ENCODE measurements at places on chromosomes 6 and 20.

DNA sequence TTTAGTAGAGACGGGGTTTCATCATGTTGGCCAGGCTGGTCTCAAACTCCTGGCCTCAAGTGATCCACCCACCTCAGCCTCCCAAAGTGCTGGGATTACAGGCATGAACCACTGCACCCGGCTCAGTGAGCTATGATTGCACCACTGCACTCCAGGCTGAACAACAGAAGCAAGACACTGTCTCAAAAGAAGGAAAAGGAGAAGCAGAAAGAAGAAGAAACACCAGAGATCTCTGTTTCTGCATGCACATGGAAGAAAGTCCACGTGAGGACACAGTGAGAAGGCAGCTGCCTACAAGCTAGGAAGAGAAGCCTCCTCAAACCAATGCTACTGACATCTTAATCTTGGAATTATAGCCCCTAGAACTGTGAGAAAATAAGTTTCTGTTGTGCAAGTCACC, 16.0 kb downstream of the ECT2L start:
- DNase-seq = no peak

- no peak for DNase-seq
These were observed 42.6 kb upstream of the IRF4 start for GRCh38 chr6:348860-349396.

- no peak for DNase-seq
These were observed 553.5 kb downstream of the HACE1 start for GRCh38 chr6:104306211-104306610.

DNA sequence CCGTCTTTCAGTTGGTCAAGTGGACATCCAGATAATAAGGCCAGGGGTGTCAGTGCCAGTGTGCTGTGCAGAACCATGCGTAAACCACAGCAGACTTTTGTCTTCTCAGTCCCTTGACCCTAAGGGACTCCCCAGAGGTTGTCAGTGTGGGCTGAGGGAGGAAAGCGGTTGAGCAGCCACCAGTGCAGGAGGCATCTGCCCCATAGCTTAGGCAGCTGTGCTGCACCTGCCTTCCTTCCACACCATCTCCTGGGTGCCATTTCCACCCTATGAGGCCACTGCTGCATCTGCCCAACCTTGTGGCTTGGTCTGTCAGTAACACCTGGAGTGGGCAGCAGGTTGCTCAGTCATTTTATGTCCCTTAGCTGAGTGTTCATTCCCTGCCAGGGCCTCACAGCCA, 26.0 kb downstream of the PRPF6 start:
- DNase-seq = no peak

DNA sequence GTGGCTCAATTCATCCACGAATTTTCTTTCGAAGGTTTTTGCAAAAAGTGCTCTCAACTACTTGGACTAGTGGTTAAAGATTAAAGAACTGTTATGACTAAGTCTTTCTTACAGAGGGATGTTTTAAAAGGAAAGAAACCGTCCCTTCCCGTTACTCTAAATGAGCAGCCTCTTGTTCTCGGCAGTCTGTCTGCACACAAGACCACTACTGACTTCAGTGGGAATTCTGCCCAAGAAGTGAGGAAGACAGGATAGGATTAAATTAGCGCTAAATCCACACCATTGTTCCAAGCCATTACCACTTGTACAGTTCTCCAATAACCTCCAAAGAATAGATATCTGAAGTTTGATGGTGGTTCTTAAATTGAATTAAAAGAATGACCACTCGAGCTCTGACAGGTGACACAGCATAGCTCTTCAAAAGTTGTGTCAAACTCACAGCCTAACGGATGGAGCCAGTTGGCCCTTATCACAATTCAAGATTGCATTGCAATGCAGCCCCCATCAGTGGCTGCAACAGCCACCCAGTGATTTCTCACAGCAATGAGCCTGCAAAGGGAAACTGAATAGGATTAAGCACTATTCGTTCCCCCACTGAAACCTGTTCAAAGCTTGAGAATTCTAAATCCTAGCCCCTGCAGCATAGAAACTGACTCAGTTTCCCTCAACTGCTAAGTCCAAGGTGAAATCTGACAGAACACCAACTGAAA, 1.8 kb downstream of the EPB41L2 start:
- no peak for DNase-seq

DNA sequence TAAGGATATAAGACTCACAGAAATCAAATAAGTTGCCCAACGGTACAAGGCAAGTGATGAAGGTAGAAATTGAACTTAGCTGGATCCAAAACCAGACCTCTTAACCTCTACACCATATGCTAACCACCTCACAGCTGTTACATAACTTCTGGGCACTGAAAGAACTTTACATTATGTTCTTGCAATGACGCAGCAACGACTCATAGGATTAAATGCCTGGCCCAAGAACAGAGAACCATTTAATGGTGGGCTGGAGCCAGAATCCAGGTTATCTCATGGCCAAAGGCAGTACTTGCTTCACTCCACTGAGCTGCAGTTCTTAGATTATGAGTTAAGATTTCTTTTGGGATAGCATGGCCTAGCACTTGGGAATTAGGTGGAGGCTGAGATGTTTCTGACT, 4.4 kb downstream of the TRMT6 start:
- DNase-seq = no peak

- no peak for DNase-seq
These were observed 151.7 kb upstream of the HDDC2 start for GRCh38 chr6:125453516-125453915.

Measured in activated CD8-positive, alpha-beta memory T cell treated with anti-CD3 and anti-CD28 coated beads for 4 hours (primary cell).